ENCODE measurements at places on chromosomes 11 and 22.

GRCh38 chr22:22009661-22010060 lies 27.1 kb upstream of the TOP3B start:
- no peak for DNase-seq

DNA sequence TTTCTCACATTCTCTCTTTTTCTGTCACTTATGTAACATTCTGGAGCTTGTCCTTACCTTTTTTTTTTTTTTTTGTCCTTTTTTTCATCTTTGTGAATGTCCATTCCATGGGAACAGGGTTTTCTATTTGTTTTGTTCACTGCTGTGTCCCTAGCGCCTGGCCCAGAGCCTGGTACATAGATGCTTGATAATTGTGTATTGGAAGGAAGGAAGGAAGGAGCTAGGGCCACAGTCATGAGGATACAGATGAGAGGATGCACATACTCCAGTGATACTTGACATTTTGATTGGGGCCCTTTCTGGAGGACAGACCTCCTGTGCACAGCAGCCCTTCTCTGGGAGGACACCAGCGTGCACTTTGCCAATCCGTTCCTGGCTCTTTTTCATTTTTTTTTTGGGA lies 68.9 kb downstream of the KIAA1671 start:
- no peak for DNase-seq

GRCh38 chr11:44839458-44840084 lies 111.1 kb downstream of the TP53I11 start:
- no peak for DNase-seq

DNA sequence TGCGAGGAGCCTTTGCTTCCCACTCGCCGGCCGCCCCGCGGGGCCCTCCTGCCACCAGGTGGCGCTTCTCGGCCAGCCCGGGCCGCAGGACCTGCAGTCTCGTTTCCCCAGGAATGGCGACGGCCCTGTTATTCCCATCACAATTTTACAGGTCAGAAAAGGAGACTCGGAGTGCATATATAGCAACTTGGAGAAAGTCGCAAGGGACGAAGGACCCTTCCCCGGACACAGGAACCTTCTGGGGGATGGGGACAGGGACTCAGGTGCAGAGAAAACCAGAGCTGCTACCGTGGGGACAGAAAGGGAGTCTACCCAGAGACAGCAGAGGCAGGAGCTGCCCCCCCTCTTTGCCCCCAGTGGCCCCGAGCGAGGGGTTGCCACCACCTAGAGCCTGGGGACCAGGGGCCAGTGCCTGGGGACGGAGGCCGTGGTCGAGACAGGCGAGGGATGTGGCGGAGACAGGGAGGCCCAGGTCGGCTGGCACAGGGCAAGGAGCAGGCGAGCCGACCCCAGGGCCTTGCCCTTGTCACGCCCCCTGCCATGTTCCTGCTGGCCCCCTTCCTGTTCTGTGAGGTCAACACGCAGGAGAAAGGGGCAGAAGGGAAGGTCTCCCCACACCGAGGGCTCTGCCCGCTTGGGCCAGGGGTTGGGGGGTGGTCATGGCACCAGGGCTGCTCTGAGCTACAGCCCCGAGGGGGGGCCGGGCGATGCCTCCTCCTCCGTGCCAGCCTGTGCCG lies 3.5 kb upstream of the KRTAP5-6 start:
- DNase-seq, result peak; percentile 81

DNA sequence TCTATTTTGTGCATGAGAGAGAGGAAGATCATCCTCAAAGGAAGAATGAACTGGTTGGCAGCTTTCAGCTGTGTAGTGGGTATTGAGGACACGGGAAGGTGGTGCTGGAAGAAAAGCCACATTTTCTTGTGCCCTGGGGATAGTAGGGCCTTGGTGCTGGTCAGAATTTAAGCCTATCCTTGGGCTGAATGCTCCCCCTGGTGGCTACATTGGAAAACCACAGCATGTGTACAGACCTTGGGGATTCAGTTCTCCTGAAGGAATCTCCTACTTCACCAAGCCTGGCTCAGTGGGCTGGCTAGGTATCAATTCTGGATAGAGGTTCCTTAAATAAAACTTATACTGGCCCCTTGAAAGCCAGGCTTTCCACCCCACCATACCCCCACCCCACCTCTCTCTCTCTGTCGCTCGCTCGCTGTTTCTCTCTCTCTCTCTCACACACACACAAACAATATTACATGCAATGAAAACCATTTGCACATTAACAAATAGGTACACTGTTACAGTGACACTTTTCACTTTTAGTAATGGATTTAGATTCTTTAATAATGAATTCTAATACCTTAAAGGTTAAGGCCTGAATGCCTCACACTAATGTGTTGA lies 2.8 kb upstream of the OR51M1 start:
- no peak for DNase-seq

GRCh38 chr22:21975273-21975672 lies 7.3 kb downstream of the TOP3B start:
- no peak for DNase-seq

- no peak for DNase-seq
Observed at GRCh38 chr11:112004389-112004788, 20.8 kb upstream of the DLAT start.

GRCh38 chr11:70123711-70124110 lies 45.6 kb downstream of the ANO1 start:
- no peak for DNase-seq

DNA sequence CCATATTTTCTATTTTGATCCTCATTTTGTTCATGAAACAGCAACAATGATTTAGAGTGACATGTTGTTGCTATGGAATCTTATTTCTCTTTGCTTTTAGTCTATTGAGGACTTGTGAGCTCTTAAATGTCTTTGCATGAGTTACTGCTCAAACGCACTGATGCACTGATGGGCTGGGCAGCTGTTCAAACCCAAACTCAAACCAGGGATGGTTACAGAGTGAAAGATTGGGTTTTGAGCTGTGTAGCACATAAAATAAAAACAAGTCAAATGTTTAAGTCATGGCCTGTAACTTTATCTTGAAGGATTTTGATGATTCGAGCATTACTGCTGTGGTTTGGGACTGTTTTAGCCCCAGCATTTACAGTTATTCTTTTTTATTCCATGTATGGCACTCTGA lies 20.1 kb upstream of the NCAM1 start:
- no peak for DNase-seq

- no peak for DNase-seq
Observed at GRCh38 chr22:43888740-43889139, 3.1 kb downstream of the PNPLA5 start.

- DNase-seq, result no peak
Observed at GRCh38 chr11:17992916-17993315, 19.9 kb downstream of the SERGEF start.

DNA sequence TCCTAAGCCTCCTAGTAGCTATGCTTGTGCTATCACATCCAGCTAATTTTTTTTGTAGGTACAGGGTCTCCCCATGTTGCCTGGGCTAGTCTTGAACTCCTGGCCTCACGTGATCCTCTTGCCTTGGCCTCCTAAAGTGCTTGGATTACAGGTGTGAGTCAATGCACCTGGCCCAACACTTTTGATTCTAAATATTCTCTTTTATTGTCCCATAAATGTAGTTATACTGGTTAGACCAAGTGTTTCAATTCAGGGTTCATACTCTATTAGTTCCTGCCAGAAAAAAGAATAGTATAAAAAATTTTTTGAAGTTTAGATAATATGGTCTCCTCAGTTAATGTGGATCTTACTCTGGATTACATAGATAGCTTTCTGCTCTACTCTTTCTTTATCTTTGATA lies 6.7 kb upstream of the PTH start:
- no peak for DNase-seq

DNA sequence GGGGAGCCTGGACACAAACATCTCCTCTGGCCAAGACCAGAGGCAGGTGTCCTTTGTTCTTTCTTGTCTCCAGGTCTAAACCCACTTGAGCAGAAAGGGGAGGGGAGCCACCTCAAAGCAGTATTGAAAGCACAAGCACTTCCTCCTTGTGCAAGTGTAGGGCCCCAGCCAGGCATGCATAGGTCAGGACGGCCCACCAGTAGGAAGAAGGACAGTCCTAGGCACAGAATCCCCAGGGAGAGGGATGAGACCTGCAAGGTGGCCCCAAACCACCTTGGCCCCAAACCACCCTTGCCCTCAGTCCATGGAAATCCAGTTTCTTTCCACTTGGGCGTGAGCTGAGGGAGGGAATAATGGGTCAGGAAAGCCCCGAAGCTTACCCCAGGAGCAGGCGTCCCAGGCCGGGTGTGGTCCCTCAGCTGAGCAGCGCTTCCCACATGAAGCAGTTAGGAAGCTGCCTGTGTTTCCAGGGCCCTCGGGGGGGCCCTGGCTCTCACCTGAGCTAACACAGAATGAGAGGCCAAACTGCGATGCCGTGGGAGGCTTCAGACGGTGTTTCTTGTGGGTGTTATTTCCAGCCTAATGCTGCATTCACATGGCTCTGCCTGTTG lies 20.4 kb upstream of the IGSF9B start:
- DNase-seq, result no peak

DNA sequence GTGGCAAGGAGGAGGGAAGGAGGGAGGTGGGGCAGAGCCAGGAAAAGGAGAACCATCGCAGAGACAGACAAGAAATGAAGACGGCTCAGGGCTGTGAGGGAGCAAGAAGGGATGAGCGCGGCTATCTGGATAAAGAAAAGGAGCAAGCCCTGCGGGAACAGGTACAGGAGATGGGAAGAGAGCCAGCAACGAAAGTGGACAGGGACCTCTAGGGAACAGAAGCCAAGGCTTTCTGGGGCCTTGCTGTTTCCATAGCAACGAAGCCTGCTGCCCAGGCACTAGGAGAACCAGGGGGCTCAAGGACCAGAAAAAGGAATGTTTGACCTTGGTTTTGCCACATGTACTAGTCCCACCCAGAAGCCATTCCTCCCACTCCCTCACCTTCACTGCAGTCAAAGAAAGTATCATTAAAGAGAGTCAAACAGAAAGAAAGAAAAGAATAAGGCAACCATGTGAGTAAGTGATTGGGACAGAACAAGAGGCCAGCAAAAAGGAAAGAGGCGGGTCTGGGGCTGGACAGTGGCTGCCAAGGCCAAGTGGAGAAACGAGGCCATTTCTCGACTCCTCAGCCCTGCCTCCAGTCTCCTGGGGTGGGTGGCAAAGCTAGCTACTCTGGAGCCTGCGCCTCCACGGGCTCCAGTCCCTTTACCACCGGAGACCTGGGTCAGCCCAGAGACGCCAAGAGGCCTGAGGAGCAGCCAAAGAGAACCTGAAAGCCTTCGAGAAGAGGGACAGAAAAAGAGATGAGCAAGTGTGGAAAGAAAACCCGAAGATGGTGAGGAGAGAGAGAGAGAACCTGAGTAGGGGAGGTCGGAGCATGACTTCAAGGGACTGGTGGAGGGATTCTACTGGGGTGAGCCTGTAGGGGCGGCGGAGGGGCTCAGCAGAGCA lies 35.1 kb downstream of the NRXN2 start:
- DNase-seq, result no peak

DNA sequence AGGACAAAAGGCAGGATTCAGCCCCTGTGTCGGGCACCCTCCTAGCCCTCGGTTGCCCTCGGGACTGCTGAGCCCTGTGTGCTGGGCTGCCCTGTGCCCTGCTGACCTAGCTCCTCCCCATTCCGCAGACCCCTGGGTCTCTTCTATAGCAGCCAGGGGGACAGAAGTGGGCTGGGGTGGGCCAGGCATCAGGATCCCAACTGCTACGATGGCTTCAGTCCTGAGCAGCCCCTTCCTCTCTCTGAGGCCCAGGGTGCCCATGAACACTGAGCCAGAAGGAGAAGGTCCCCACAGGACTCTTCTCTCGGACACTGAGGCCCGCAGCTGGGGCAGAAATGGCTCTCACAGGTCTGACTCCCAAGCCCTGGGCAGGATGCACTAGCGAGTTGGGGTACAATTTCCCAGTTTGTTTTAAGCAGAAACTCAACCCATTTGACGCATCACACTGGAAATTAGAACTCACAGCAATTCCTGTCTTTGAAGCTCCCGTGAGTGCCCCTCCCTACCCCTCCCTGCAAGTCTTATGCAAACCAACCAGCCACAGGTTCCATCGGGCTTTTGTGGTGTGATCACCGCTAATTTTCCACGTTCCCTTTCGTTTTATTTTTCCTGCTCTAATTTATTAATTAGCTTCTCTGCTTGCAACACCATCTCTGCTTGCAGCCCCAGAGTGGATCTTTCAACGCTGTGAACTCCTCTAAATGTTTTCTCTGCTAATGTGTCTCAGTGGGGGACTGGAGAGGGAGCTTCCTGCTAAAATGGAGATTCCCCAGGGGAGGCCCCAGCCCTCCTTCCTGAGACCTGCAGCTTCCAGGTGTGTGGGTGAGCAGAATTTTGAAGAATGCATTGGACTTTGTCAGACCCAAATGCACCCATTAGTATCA lies 56.7 kb downstream of the PHF21B start:
- DNase-seq, result no peak

- DNase-seq, result no peak
Observed at GRCh38 chr22:46993633-46994032, 231.2 kb downstream of the TBC1D22A start.

- no peak for DNase-seq
Observed at GRCh38 chr22:36124666-36125065, 35.9 kb downstream of the APOL3 start.

- no peak for DNase-seq
Observed at GRCh38 chr11:39374963-39375698, 2084.3 kb downstream of the LRRC4C start.

GRCh38 chr11:114060392-114061047 lies 1.0 kb downstream of the ZBTB16 start:
- no peak for DNase-seq

DNA sequence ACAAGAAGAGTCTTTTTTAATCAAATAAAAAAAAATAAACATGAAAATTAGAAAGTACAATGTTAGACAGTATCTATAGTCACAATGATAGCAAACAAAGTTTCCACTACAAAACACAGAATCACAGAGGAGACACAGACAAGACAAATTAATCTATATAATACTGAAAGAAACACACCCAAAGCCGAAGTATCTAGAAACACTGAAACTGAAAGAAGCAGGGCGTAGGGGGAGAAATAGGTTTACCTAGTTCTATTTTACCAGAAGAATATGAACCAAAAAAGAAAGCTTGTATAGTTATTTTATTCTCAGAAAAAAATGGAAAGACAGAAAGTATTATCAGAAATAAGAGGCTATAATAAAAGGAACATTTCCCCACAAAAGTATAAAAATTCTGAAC lies 27.1 kb upstream of the NUP50 start:
- no peak for DNase-seq

- no peak for DNase-seq
Observed at GRCh38 chr22:28771195-28771791, 1.2 kb upstream of the CCDC117 start.

DNA sequence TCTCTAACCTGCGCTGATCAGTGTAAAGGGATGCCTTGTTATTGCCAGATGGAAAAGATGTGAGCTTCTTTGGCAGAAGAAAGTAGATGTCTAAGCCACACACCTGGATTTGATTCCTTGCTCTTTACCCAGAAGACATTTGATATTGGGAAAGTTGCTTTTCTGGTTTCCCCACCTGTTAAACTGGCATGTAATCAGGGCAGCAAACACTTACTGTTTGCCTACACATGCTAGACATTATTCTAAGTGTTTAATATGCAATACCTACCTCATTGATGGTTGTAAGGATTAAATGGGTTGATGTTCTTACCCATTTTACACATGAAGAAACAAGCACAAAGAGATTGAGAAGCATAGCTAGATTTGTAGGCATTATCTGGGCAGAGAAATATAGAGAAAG lies 16.6 kb downstream of the ASRGL1 start:
- DNase-seq, result no peak
